Activated T-helper 1 cell treated with Interleukin-2 at 50 U/mL for 16 hours (primary cell): ENCODE measurements at places on chromosomes 7 and 10.

DNA sequence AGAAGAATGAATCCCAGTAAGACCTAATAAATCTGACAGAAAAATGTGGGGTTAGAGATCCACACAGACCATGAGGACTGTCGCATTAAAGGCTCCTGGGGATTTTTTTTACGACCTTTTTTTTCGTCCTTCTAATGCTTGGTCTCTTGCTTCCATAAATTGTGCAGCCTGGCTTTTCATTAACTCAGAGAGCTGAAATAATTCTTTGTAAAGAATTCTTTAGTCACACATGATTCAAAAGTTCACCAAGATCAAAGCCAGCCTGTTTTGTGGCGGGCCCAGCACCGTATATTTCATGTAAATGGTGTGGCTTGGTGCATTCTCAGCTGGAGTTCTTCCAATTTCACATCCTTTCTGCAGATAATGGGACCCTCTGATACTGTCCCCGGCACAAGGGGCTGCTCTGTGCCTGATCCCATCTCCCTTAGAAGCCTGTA lies 206.6 kb upstream of the BMPER start:
- no peak for DNase-seq

DNA sequence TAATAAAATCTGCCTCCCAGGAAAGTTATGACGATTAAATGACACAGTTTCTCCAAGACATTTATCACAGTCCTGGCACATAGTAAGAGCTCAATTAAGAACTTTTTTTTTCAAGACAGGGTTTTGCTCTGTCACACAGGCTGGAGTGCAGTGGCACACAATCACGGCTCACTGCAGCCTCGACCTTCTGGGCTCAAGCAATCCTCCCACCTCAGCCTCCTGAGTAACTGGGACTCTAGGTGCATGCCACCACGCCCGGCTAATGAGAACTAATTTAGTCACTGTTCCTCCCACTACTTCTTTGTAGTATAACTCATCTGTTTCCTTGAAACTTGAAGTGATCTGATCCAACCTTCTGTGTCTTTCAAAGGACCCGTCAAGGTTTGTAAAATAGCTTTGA lies 42.2 kb upstream of the MXI1 start:
- no peak for DNase-seq

DNA sequence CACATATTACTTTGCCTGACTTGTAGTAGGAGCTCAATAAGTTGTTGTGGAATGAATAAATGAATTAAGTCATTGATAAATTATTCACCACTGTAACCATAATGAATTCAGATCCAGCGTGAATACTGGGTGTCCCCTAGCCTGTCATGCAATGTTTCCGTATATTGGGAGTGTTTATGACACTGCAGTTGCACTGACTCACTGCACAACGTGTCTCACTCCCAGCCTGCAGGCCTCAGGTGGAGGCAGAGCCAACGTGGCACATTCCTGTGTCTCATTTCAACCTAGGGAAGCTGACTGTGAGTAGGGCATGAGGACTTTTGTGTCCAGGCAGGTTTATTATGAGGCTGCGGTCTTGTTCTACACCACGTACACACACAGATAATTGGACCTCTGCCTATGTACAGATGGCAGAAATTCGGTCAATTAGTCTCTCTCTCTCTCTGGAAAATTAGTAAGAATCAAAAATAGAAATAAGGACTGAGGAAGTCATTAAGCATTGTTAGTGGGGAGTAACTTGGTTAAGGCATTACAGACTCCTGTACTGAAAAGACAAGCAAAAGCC lies 299.1 kb upstream of the IGFBP3 start:
- no peak for DNase-seq

GRCh38 chr7:55575733-55576132 lies 3.4 kb upstream of the VOPP1 start:
- DNase-seq = no peak

DNA sequence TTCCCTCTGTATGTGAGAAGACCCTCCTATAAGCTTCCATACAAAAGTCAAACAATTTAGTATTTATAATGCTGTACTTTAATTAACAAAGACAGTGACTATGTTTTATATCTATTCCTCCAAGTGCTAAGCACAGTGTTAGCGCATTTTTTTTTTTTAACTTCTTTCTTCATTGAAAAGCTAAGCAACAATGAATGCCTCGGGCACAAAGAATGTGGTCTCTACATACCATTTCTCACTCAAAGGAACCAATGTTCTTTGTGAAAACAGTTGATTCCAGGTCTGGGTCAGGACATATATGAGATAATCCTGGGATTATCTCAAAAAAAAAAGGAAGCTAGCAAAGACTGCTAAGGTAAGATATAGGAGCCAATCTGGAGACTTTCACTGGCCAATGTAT lies 26.2 kb upstream of the REEP3 start:
- no peak for DNase-seq

- DNase-seq = no peak
Measured at GRCh38 chr7:73908123-73908611, 47.2 kb downstream of the TMEM270 start.

DNA sequence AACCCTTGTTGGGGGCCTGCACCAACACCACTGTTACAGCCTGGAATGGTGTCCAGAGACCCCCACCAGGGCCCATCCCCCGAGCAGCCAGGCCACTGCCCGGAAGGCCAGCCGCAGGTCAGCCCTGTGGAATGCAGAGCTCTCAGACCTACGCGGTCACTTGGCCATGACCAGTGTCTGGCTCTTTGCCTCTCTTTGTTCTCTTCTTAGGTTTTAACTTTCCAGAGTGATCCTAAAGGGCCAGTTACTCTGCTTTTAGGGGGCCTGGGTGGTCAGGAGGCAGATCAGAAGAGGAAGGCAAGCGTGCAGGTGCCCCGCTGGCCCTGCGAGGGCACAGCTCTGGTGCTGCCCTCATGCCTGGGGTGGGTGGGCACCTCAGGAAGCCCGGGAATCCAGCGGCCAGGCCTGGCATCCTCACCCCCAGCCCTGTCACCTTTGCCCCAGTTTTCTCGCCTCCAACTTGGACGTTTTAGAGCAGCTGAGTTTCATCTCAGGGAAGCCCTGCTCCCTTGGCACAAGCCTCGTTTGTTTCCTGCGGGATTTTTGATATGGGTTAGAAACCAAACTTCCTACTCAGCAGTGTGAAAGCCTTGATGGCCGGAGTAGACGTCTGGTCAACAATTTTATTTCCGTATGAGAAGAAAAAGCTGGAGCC lies 62.5 kb upstream of the CHST15 start:
- no peak for DNase-seq

GRCh38 chr7:93039786-93040185 lies 78.0 kb downstream of the SAMD9 start:
- no peak for DNase-seq

GRCh38 chr7:70135656-70136055 lies 537.4 kb downstream of the AUTS2 start:
- no peak for DNase-seq

GRCh38 chr10:119136084-119136483 lies 29.4 kb downstream of the SFXN4 start:
- DNase-seq = no peak

- DNase-seq = no peak
Measured at GRCh38 chr10:91077549-91078071, 142.9 kb upstream of the PCGF5 start.

DNA sequence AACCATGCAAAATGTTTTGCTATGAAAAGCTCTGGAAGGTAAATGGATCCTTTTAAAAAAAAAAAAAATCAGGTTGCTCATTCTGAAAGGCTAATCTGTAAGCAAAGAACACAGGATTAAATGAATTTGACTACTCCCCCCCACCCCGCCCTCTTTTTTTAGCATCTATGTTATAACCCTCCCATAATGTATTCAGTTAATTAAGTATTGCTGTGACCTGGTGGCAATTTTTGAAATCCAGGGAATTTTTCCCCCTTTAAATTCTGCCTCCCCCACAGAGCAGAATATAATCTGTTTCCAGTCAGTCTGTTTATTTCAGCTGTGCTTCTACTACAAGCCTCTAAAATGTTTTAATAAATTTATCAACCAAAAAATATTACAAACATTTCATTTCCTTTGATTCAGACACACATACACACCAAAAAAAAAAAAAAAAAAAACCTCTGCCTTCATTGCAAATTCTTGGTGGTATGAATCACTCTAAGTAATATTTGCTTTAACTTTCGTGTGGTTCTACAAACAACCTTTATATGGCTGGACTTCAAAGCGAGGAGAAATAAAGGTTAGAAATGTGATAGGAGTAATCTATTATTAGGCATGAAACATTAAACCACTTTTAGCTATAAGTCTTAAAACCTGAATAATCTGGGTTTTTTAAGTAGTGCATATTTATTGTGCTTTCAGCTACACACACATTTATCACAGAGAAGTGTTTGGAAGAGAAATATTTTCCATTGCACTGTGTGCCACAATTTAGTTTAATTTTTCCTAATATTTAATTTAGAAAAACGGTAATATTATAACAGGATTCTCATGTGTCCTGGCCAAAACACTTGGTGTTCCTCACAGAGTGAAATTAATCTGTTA lies 64.4 kb upstream of the ARID5B start:
- DNase-seq = no peak

GRCh38 chr7:15470825-15471668 lies 90.8 kb downstream of the AGMO start:
- no peak for DNase-seq

- DNase-seq = no peak
Measured at GRCh38 chr7:121313793-121314676, 14.8 kb upstream of the WNT16 start.

GRCh38 chr7:44131173-44132029 lies 8.1 kb upstream of the POLD2 start:
- no peak for DNase-seq

- no peak for DNase-seq
Measured at GRCh38 chr10:102433619-102434046, 1.3 kb upstream of the CUEDC2 start.

- DNase-seq = no peak
Measured at GRCh38 chr10:51640120-51640819, 59.1 kb downstream of the CSTF2T start.

DNA sequence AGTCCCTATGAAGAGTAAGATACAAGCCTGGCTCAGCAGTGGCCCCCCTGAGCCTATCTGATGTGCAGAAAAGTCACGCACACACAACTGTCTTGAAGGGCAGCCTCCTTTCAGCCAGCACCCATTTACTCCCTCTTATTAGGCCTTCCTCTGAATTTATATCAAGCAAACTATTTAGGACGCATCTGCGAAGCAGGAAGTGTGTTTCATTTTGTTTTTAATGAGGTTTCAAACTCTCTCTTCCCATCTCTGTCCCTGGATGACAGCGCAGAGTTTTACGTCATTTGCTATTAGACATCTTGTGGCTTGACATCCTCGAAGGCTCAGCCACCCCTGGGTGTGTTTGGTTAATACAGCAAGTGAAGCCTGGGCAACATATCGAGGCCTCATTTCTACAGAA lies 79.5 kb downstream of the CUX1 start:
- DNase-seq = no peak

GRCh38 chr7:70867513-70867912 lies 264.4 kb upstream of the GALNT17 start:
- no peak for DNase-seq

GRCh38 chr10:79502561-79503309 lies 9.6 kb upstream of the EIF5AL1 start:
- DNase-seq = no peak

DNA sequence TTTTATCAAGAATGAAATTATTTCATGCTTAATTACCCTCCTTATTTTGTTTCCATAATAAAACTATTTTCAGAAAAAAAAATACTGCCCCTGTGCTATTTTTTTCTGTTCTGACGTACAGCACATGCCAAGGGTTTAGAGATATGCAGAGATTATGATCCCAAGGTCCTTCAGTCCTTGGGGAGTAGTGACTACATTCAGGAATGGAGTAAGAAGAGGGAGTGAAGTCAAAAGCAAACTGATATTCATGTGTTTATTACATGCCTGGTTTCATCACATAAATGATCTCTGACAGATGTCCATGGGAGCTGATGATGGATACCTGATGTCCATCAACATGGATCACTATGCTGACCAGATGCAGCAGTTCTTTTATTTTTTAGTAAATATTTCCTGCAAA lies 17.2 kb downstream of the AKAP9 start:
- no peak for DNase-seq

DNA sequence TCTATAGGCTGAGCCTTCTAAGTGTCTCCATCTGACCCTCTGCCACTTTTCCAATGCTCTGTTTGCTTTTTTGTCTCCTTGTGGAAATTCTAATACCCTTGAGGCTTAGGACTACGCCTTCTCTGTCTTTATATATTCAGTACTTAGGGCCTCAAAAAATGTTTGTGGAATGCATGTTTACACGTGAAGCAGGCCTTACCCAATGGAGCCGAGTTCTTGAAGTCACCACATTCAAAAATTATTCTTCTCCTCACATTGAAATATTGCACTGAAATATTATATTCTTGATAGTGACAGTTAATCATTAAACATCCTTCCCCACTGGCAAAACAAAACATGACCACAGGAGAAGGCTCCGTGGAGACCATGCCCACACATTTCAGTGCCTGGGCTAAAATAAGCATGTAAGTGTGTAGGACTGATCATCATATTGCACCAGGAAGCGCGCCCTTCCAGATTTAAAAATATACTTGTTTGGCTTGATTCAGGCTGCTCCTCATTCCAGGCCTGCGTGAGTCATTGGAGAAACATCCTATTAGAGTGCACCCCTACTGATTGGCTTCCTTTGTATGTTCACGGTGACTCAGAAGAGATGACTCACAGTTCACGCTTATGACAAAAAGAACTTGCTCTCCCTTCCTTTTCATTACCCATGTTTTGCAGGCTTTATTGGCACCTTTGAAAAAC lies 307.4 kb upstream of the AOAH start:
- DNase-seq = no peak

GRCh38 chr10:1134156-1134555 lies 78.0 kb downstream of the WDR37 start:
- no peak for DNase-seq

- no peak for DNase-seq
Measured at GRCh38 chr7:155226261-155227003, 71.2 kb upstream of the INSIG1 start.
